ENCODE measurements at places on chromosomes 12 and 14.

DNA sequence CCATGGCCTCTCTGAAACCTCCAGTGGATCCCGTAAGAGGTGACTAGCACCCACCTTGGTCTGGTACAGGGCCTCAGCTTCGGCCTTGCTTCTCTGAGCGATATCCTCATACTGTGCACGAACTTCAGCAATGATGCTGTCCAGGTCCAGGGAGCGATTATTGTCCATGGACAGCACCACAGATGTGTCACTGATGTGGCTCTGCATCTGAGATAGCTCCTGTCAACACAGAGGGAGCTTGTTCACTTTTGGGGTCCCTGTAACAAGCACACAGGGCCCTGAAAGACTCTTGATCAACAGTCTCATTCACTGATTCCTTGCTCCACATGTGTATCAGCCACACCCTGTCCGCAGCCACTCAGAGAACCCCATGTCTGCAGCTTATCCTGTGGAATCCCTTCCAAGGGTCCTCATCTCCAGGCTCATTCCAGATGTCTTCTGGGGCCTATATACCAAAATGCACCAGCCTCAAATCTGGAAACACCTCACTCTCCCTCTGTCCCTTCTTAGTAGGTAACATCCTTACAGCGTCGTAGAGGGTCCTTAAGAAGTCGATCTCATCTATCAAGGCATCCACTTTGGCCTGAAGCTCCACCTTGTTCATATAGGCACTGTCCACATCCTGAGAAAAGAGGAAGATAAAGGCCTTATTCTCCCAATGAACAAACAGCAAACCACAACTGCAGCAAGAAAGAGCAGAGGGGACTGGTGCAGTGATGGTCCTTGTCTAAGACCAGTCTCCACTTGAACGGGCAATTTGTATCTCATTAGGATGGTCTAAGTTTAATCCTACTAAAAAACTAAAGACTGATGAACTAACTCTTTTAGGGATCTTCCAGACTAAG, 3.5 kb downstream of the KRT3 start:
- DNase-seq: no peak

GRCh38 chr12:14416658-14417057, 51.2 kb downstream of the ATF7IP start:
- no peak for DNase-seq

- no peak for DNase-seq
These were observed 11.9 kb downstream of the NT5DC3 start for GRCh38 chr12:103829092-103829491.

DNA sequence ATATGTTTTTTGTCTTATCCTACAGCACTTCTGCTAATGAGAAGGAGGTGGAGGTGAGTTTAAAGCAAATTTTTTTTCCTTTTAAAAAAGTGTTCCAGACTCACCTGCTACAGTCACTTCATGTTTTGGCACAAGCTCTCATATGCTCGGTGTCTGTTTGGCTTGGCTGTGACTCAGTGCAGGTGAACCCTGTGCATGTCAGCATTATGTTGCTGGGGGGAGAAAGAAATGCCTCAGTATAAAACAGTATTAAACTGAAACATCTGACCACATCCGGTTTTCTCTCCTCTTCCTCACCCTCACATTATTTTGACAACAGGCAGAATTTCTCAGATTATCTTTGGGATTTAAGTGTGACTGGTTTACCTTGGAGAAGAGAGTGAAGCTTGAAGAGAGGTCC, 105.2 kb downstream of the DNAI7 start:
- DNase-seq: no peak

DNA sequence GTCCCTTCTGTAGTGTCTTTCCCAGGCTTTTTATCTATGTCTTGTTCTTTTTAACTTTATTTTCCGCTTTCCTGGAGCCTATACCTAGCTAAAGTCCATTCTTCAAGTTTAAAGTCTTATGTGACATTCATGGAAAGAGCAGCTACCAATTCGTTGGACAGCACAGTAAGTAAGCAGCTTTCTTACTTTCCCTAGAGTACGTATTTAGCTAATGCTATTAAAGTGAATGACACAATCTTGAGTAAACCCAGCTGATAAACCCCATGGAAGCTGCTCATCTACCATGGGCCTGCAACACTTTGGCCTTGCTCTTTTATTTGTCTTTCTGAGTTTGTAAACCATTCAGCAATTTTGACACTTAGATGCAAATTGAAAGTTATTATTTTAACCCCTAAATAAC, 30.0 kb downstream of the ALX1 start:
- DNase-seq: no peak

- no peak for DNase-seq
These were observed 45.8 kb downstream of the AP5M1 start for GRCh38 chr14:57314396-57315089.

GRCh38 chr14:32709027-32709426, 229.7 kb upstream of the NPAS3 start:
- DNase-seq: no peak

DNA sequence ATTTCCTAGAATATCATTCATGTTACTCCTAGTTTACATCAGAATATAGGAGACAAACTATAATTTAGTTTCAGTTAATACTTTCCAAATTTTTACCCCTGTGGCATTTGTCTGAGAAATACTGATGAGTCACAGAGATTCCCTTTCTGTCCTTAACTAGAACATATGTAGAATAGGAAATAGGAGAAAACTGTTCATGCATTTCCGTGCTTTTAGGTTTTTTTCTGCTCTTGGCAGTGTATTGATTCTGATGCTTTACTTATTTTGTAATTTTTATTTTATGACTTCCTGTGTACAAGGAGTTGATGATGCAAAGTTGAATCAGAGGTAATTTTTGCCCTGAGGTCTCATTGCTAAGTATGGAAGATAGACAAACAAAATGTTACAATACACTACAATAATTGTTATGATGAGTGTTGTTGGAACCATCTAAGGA, 23.0 kb downstream of the MNAT1 start:
- no peak for DNase-seq

DNA sequence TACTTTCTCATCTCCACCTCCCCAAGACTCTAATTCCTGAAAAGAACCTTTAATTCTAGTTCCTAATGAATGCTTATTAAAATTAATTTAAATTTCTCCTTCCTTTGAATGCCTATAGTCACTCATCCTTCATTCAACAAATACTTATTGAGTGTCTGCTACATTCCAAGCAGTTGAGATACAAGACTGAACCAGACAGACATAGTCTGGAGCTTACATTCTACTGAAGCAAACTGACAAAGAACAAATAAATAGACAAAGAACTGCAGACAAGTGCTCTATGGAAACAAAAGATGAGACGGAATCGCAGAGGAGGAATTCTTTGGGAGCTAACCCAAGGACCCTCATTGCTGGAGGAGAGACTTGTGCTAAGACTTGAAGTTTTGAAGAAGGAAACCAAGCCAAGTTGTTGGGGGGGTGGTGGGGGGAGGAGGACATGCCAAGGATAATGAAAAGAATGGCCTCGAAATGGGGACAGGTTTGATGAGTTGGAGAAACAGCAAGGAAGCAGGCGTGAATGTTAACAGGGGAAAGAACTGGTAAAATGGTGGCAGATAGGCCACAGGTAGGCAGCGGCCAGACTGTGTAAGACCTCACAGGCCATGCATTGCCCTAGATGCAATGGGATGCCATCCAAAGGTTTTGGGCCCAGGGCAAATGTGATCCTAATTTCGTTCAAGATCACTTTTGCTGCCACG, 9.7 kb upstream of the TDG start:
- no peak for DNase-seq

DNA sequence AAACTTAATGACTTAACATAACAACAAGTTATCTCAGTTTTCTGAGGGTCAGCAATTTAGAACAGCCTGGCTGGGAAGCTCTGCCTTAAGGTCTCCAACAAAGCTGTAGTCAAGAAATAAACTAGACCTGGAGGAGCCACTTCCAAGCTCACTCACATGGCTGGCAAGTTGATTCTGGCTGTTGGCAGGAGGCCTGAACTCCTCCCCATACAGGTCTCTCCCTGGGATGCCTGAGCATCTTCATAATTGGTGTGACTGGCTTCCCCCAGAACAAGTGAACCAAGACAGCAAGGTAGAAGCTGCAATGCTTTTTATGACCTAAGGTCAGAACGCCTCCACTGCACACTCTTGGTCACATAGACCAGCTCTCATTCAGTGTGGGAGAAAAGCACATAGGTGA, 128.3 kb downstream of the SAMD4A start:
- no peak for DNase-seq

GRCh38 chr12:18267427-18268099, 6.2 kb downstream of the PIK3C2G start:
- no peak for DNase-seq

DNA sequence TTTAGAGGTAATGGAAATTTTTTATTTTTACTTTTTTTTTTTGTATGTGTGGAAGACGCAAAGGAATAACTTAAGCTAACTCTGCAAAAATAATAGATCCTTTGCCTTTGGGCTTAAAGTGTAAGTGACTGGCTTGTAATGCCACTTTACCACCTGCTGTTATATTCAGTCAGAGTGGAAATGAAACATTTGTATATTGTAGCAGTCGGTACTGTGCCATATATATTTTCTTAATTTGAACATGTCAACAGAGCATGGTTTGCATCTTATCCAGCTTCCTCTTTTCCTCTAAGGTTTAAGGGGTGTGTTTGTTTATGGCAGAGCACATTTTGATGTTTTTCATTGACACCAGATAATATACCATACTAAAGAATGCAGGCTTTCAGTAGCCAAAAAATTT, 176.6 kb downstream of the TRHDE start:
- no peak for DNase-seq

GRCh38 chr12:70165450-70165849, 77.8 kb upstream of the CNOT2 start:
- DNase-seq: no peak

DNA sequence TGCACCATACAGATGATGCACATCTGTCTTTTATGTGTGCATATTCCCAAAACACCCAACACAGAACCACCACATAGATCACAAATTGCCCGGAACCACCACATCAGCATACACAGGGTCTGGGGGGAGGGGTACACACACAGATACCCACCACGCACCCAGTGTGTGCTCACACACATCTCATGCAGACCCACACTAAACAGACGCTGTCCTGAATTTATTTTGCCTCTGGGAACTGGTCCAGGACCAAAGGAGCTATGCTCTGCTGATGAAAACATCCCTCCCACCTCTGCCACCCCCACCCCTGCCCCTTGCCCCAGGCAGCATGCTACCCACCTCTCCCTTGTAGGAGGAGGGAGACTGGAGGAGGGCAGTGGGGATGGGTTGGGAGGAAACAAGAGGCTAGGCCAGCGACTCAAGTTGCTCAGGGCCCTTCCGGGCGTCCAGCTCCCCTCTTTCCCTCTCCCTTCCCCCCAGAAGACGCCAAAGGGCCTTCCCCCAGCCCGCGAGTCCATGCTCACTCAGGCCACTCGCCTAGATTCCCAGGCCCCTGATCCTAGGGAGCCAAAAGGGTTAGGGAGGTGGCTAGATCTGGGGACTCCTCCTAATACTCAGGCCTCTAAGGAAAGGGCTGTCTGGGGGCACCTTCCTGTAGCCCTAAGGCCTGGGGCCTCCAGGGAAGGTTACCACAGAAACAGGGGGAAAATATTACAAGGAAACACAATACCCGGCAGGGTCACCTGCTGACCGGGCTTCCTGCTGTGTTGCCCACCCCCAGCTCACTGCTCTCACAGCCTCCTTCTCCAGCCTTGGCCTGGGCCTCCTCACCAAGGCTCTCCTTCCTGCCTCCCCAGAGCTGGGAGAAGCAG, 3.1 kb downstream of the HDAC7 start:
- DNase-seq: no peak

GRCh38 chr14:80364274-80364673, 153.0 kb upstream of the DIO2 start:
- DNase-seq: no peak

DNA sequence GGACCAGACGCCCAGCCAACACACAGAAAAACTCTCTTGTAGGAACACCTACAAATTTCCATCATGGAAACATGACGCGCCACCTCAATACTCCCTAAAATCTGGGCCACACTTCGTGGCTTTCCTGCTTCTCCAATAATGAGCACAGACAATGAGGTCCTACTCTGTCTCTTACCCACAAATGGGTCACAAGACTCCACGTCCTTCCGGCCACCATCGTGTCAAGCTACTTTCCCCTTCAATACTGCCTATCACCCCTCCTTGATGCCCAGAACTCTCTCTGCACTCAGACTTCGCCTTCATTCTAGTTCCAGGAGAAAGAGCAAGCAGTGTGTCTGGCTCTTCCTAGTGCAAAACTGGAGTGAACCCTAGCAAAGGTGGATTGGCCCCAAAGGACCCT, 28.1 kb downstream of the SBNO1 start:
- no peak for DNase-seq

- no peak for DNase-seq
These were observed 8.0 kb downstream of the KRT2 start for GRCh38 chr12:52644078-52644415.

GRCh38 chr12:76242813-76243550, 105.2 kb downstream of the BBS10 start:
- no peak for DNase-seq

DNA sequence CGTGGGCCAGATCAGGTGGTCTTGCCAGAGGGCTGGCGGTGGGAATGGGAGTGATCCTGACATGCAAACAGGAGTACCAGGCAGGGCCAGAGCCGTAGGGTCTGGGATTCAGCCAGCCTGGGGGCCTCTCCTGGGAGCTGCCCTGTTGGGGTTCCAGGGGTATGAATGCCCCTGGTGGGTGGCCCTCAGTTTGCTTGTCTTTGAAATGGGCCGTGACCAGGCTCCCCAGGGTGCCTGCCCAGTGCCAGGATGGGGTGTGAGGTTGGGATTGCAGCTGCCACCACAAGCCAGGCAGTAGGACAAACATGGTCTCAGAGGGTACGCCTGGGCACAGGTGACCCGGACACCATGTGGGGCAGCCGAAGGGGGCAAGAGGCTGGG, 168.8 kb downstream of the KIF26A start:
- DNase-seq: no peak

DNA sequence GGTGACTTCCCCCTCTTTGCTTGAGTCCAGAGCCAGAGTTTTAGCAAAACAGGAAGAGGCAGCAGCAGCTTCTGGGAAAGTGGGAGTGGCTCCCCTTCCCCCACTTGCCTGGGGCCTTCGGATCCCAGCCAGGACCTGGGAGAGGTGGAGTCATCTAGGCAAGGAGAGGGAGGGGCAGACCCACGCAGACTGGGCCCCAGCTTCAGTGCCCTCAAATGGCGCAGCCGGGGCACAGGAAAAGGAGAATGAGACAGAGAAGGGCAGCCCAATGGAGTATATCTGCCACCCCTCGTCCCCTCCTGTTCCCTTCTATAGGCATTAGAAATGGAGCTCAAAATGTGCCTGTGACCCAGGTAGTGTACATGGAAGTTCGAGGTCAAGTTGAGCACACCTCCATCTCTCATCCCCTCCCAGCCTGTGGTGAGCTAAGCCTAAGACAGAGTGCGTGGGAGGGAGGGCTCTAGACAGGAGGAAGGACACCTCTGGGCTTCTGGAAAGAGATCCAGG, 9.3 kb upstream of the HDAC7 start:
- DNase-seq: no peak

Data from GM18507 (cell line).